NCI-H510A treated with DMSO at 0.1 percent for 48 hours (cell line): ENCODE measurements at places on chromosomes 16 and 17.

DNA sequence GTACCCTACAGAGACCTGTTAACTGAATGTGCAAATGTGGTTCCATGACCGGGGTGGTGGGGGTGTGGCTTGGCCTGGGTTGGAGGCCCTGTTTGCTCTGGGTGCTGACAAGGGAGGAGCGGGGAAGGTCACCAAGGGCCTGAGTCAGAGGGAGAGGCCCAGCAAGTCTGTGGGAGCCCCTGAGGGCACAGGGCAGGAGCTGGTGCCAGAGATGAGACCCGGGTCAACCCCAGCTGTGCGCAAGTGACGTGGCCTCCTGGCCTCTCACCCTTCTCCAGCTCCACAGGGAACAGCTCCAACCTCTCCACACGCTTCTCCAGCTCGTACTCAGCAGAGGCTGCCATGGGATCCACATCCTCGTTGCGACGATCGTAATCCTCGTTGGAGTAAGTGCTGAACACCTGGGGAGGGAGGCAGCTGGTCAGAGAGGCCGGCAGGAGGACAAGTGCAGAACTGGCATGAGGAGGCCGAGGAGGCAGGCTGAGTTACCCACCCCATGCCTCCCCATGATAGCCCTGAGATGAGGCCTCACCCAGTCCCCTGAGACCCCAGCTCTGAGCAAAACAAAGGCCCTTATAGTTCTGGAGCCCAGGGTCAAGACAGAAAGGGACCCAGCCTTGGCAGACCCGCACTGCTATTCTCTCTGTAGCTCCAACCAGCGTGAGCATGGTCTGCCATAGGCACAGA is 5.5 kb downstream of the PPP1R9B start:
- DNase-seq = no peak

- no peak for DNase-seq
These were observed 199.1 kb downstream of the XYLT1 start for GRCh38 chr16:17271687-17272086.

GRCh38 chr17:80519091-80519781 is 25.4 kb upstream of the RPTOR start:
- no peak for DNase-seq

DNA sequence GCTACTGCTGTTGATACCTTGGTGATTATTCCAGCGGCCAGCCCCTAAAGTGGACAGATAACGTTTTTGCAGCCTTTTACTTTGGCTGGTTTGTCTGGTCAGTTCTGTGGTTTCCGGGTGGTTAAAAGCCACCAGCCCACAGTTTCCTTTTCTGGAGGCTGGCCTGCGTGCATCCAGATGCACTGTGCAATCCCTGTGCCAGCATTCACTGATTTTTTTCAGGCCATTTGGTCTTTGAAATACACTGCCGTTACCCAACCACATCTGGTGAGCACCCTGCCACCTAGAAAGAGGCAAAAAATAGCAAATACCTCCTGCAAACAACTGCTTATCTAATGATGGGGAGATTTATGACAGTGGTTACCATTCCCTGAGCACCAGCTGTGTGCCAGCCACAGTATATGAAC is 797 bp downstream of the NUDT7 start:
- DNase-seq = no peak

- DNase-seq = no peak
These were observed 27.2 kb downstream of the USP22 start for GRCh38 chr17:21015564-21015963.

DNA sequence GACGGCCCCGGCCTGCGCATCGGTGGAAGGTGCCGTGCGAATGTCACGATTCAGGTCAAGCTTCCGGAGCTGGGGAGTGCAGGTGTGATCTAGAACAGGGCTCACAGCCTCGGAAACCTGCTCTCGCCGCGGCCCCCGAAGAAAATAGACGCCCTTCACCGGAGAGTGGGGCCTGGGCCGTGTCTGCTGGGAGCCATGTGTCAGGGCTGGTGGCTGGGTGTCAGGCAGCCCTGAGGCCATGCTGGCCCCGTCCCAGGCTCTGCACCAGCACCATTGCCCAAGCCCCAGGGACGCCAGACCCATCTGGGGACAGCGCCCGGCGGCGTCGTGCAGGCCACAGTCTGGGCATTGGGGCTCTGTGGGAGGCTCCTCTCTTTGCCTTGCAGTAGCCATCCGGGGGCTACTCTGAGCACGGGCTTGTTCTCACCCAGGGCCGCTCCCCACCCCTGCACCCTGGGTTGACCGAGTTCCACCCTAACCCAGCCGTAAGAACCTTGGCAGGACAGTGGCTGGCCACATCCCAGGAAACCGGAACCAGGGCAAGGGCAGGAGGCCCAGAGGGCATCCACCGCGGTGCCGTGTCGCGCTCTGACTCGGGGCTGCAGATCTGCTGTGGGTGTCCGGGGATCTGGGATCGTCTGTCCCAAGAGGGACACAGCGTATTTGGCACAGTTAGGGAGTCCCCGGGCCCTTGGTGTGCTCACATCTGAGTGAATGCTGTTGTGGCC is 5.3 kb upstream of the NUDT16L1 start:
- DNase-seq = no peak

GRCh38 chr16:4212211-4212933 is 29.5 kb downstream of the SRL start:
- DNase-seq = no peak

DNA sequence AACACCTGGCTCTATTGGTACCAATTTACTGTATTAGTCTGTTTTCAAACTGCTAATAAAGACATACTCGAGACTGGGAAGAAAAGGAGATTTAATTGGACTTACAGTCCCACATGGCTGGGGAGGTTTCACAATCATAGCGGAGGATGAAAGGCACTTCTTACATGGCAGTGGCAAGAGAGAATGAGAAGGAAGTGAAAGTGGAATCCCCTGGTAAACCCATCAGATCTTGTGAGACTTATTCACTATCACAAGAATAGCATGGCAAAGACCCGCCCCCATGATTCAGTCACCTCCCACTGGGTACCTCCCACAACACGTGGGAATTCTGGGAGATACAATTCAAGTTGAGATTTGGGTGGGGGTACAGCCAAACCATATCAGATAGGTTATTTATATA is 22.6 kb upstream of the GOSR1 start:
- DNase-seq = no peak

- no peak for DNase-seq
These were observed 432.5 kb downstream of the HS3ST3B1 start for GRCh38 chr17:14733376-14733775.

- no peak for DNase-seq
These were observed 61.7 kb downstream of the KCNJ2 start for GRCh38 chr17:70230850-70231640.

GRCh38 chr17:76812263-76812662 is 55.9 kb upstream of the MGAT5B start:
- no peak for DNase-seq

- DNase-seq = no peak
These were observed 904 bp downstream of the SLC6A2 start for GRCh38 chr16:55656691-55657092.

DNA sequence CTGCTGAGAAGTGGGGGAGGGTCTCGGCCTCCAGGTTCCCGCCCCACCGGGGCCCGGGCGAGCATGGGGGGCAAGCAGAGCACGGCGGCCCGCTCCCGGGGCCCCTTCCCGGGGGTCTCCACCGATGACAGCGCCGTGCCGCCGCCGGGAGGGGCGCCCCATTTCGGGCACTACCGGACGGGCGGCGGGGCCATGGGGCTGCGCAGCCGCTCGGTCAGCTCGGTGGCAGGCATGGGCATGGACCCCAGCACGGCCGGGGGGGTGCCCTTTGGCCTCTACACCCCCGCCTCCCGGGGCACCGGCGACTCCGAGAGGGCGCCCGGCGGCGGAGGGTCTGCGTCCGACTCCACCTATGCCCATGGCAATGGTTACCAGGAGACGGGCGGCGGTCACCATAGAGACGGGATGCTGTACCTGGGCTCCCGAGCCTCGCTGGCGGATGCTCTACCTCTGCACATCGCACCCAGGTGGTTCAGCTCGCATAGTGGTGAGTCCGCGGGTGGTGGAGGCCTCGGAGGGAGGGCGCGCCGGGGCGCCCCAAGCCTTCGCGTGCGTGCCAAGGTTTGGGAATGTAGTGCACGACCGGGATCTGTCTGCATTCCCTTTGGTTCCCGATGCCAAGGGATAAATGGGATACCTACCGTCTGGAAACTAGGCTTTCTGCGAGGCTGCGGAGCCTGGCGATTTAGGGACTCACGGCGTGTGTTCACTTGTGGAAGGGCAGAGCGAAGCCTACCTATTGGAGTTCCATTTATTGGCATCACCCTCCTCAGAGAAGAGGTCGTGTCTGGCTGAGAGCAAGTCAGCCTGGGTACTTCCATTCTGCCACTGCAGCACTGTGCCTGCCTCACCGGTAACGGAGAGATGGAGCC is 1.0 kb downstream of the ZNRF1 start:
- DNase-seq = peak; percentile 21

GRCh38 chr17:44547625-44548267 is 9.5 kb upstream of the FZD2 start:
- no peak for DNase-seq

GRCh38 chr17:61280338-61280737 is 119.3 kb upstream of the TBX2 start:
- DNase-seq = no peak

DNA sequence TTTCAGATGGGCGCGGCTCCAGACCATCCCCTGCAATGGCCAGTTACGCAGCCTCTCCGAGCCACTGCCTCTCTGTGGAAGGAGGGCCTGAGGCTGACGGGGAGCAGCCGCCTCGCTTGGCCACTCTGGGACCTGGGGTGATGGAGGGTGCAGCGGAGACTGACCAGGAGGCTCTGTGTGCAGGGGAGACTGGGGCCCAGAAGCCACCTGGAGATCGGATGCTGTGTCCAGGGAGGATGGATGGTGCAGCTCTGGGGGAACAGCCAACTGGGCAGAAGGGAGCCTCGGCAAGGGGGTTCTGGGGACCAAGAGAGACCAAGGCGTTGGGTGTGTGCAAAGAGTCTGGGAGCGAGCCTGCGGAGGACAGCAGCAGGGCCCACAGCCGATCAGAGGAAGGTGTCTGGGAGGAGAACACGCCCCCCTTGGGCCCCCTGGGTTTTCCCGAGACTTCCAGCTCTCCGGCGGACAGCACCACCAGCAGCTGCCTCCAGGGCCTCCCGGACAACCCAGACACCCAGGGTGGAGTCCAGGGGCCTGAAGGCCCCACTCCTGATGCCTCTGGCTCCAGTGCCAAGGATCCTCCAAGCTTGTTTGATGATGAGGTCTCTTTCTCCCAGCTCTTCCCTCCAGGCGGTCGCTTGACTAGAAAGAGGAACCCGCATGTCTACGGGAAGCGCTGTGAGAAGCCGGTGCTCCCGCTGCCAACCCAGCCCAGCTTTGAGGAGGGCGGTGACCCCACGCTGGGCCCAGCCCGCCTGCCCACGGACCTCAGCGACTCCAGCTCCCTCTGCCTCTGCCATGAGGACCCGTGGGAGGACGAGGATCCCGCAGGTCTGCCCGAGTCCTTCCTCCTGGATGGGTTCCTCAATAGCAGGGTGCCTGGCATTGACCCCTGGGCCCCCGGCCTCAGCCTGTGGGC is 17.4 kb upstream of the ZFPM1 start:
- DNase-seq = no peak

DNA sequence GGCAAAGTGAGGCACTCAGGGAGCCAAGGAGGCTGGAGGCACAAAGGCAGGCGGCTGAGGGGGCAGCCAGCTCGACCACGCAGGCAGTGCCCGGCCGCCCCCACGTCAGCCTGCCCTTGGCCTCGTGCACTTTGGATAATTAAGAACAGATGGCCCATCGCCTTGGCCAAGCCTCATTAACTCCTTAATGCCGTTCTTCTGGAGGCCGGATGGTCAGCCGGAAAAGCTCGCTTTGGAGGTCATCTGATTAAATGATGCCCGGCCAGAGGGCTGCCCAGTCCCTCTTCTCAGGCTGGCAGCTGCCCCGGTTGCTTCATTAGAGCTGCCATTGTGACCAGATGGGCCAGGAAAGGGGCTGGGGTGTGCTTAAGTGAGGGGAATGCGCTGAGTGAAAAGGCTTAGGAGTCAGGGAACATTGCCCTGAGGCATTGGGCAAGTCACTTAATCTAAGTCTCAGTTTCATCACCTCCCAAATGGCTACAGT is 364.0 kb downstream of the NPIPA8 start:
- no peak for DNase-seq

DNA sequence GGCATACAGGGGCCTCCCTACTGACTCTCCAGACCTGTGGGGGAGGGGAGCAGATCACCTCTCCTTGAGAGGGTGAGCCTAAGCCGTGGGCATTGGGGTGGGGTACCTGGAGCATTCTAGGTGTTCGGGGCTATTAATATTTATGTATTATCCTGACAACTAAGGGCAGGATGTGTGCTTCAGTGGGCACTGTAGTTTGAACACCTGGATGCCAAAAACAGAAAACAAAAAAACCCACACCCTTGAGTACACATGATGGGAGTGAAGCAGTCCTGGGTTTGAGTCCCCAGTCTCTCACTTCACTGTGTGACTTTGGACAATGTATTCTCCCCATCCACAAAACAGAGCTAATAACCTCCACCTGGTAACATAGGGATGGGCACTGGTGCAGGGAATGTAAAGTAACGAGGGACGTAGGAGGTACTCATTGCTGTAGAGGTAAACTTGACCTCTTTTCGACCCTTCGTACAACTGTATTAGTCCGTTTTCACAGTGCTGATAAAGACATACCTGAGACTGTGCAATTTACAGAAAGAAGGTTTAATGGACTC is 257.8 kb downstream of the CPPED1 start:
- DNase-seq = no peak

DNA sequence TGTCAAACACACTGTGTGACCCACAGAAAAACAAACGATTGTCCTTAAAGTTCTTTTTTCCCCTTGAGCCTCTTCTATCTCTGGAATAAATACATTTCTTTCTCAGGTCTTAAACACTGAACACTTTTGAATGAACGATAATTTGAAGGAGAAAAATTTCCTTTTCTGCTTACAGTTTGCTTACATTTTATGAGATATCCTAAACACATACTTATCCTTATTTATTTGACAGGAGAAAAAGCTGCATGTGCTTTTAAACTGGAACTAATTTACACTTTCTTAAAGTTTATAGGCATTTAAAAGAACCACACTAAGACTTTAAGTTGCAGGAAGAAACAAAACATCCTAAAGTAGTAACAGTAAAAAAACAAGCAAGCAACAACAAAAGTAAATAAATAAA is 4.7 kb upstream of the IGF2BP1 start:
- no peak for DNase-seq

DNA sequence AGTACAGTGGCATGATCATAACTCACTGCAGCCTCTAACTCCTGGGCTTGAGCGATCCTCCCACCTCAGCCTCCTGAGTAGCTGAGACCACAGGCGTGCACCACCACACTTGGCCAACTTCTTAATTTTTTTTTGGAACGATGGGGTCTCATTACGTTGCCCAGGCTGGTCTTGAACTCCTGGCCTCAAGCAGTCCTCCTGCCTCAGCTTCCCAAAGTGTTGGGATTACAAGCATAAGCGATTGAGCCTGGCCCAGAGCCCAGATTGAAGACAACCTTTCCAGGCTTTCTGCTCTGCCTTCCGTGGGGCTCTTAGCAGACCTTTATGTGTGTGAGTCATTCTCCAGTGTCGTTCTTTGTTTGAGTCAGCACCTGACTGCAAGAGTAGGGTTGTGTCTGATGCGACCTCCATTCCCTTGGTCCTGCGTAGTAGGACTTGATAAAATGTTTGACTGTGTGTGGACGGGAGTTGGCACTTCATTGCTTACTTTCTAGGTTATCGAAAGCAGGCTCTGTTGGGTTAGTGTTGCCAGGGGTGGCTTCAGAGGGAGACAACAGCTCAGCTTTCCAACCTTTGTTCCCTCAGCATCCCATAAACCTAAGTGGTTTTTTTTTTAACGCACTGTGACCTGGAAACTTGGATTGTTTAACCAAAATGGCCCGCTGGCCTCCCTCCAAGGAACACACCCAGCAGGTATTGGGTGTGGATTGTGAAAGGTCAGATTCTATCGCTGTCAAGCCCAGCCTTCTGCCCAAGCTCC is 26.4 kb downstream of the EEF2K start:
- no peak for DNase-seq
